ACHN (cell line): ENCODE measurements at places on chromosomes 13 and 19.

DNA sequence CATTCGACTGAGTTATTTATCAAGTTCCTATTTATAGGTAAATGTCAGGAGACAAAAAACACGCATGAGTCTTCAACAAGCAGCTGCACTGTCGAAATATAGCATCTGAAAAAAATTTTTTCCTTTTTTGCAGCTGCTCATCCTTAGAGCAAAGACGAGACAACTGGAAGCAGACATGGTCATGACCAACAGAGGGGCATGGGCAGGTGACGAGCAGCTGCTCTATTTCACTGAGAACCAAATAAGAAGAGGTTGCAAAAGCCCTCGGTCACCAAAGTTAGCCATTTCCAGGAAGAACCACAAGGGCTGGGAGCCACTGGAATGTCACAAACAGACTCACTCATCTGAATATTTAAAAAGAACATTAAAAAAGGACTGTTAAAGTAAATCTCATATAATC is 22.2 kb downstream of the SOHLH2 start:
- DNase-seq = no peak

DNA sequence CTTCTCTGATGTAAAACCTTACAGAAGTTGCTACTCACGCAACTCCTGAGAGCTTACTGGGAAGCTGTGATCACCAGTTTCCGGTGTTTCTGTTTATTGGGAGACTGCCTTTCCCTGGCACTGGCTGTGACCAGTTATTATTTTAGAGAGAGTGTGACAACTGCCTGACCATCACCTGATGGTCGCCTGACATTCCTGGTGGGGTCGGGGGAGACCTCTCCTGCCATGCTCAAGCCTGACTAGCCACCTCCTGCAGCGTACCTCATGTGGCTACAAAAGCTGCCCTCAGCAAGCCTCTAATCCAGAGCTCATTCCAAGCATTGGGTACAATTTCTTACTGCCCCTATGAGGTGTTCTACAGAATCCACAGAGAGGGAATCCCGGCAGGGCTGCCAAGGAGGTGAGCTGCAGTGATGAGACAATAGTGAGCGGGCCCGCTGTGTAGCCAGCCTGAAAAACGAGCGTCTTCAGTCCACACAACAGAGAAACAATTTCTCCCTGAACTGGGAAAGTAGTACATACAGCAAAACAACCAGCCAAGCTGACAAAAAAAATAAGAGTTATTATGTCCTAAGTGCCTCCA is 28.7 kb downstream of the GJA3 start:
- no peak for DNase-seq

DNA sequence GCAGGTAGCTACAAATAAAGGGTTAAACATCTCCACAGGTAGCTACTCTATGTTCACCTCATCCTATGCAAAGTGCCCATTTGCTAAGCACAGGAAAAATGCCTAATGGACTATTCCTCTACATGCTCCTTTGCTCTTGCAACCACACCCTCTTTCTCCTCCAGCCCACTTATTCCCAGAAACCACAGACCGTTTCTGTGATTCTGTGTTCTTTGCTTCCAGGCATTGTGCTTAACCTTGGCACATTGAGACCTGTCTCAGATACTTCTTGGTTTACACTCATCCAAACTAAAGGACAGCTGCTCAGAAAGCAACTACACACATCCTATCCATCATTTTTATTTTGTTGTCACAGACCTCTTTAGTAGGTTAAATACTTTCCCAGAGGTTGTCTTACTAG is 785.0 kb upstream of the MIR17HG start:
- DNase-seq = no peak

- no peak for DNase-seq
Measured at GRCh38 chr19:4086411-4086867, 19.7 kb upstream of the ZBTB7A start.
